ENCODE measurements at places on chromosomes 1 and 21.

GRCh38 chr21:41397471-41397891 is 28.6 kb upstream of the MX1 start:
- H3K36me3 ChIP-seq, result no peaks in the 10 kb centered on the region
- H3K27ac ChIP-seq, result peak overlapping the region; percentile 42
- H3K4me1 ChIP-seq, result peaks cover 10% of the 10 kb centered on the region
- no peaks in the 10 kb centered on the region for H3K27me3 ChIP-seq

DNA sequence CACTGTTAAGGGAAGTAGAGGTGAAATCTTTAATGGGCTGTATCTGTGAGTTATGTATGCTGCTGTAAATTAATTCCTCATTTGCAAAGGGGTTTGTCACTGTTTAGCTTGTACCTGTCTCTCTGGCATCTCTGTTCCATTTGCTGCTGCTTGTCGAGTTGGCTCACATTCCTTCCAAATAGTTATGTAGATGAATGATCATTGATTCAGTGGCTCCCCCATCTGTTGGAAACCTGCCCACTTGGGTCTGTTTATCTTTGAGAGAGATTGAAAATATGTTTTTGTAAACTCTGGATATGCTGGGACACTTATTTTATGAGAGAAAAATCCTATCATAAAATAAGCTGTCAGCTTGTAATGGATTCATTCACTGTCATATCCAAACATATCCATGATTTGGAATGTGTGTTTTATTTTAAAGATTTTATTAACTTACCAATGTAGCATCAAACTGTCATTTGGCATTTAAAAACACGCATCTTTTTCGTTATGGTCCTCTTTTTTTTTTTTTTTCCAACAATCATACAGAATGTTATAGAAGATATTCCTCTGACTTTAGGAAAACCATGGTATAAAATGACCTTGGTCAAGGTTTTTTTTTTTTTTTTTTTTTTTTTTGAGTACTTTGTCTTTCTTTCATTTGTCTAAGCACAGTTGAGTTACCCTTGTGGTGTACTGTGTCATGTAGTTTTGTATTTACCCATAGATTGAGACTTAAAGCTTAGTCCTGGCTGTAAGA is 3.5 kb downstream of the RYR2 start:
- H3K4me3 ChIP-seq, result no peak overlapping the region
- H3K27me3 ChIP-seq, result no peaks in the 10 kb centered on the region
- no peaks in the 10 kb centered on the region for H3K36me3 ChIP-seq
- no peak for DNase-seq

DNA sequence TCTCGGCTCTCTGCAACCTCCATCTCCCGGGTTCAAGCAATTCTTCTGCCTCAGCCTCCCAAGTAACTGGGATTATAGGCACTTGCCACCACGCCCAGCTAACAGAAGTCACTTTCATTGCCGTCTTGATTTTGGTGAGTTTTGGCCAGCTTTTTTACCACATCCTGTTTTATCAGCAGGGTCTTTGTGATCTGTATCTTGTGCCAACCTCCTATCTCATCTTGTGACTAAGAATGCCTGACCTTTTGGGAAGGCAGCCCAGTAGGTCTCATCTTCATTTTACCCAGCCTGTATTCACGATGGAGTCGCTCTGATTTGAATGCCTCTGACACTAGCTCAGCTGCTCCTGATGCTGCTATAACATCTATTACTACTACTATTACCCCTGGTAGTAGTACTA is 46.8 kb upstream of the BARHL2 start:
- no peak overlapping the region for H3K4me3 ChIP-seq
- no peaks in the 10 kb centered on the region for H3K27me3 ChIP-seq
- DNase-seq, result no peak
- H3K36me3 ChIP-seq, result no peaks in the 10 kb centered on the region
- H3K27ac ChIP-seq, result no peak overlapping the region

DNA sequence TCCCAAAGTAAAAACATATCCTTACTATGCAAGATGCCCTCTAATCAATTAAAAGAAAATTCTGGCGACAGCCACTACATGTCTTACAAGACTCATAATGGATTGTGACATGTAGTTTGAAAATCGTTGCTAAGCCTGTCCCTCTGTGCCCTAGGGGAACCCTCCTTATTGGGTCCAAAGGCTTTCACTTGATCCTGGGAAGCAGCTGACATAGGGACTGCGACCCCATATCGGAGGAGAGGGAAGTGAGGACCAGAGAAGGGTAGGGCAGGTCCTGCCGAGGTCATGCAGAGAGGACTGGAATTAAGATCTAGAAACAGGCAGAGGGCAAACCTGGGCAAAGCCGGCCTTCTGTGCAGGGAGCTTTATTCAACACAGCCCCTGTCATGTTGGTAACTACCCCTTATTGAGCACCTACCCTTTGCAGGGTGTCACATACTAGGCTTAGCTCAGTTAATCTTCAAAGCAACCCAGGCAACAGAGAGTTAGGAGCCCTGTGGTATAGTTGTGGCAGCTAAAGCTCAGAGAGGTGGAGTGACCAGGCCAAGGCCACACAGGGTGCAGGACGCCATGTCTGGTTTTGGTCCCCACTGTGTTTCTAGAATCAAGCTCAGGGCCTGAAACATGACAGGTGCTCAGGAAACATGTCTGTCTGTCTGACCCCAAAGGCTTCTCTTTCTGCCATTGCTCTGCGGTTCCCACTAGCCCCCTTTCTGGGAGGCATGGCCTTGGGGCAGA is 18.4 kb upstream of the IFNLR1 start:
- peaks cover 31% of the 10 kb centered on the region for H3K4me1 ChIP-seq
- DNase-seq, result no peak
- peaks cover 7% of the 10 kb centered on the region for H3K27me3 ChIP-seq

DNA sequence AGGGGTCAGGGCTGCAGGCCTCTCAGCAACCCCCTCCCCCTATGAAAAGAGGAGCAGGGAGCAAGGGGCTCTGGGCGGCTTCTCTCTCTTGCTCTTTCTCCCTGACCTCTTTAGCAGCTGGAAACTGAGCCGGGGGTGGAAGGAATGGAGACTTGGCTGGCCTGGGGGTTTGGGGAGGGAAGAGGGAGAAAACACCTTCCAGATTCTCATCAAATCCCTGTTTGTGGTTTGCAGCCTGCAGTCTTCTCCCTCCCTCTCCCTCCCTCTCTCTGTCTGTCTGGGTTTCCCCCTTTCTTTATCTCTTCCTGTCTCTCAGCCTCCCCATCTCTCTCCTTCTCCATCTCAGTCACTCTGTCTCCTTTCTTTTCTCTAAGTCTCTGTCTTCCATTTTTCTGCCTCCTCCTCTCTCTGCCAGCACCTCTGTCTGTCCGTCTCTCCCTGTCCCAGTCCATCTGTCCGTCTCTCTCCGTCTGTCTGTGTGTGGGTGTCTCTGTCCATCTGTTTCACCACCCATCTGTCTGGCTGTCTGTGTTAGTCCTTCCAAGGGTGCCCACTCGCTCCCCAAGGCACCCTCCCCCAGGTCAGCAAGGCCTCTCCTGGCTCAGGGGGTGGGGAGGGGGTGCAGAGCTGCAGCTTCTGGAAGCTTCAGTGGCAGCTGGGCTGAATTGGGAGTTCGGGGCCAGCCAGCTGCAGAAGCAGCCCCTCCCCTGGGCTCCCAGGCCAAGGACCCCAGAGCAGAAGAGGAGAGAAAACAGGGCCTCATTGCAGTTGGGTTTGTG is 6.2 kb downstream of the AHDC1 start:
- H3K4me3 ChIP-seq, result no peak overlapping the region
- no peaks in the 10 kb centered on the region for H3K36me3 ChIP-seq
- H3K4me1 ChIP-seq, result peaks cover 100% of the 10 kb centered on the region
- H3K27me3 ChIP-seq, result no peaks in the 10 kb centered on the region
- no peak for DNase-seq

DNA sequence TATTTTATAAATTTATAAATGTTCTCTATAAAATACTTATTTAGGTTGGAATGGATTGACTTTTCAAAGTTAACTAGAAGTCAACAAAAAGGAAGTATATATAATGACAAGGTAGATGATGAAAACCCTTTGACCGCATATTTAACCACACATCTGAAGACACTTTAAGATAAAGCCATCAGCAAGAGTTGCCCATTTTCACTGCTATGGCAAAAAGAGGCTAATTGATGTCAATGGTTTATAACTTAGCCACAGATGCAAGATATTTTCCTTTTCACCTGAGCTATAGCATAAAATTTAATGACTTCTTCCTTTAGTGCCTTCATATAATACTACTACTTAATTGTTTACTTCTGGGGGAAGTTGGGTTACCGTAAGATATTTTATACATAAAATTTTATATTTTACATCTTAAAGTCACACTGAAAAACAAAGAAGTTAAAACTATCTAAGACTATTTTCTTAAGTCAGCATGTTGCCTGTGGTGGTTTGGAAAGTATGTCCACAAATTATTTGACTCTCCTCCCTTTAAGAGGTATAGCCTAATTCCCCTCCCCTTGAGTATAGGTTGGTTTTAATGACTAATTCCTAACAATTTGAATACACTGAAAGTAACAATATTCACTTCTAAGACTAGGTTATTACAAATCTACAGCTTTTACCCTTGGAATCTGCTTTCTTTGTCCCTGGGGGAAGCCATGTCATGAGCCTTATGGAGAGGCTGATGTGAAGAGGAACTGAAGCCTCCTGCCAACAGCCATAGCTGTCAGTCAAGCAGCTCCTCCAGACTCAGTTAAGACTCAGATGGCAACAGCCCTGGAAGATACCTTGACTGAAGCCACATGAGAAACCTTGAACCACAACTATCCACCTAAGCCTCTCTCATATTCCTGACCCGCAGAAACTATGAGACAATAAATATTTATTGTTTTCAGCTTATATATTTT is 40.3 kb upstream of the LRRC8B start:
- no peaks in the 10 kb centered on the region for H3K4me1 ChIP-seq
- no peak overlapping the region for H3K4me3 ChIP-seq
- no peaks in the 10 kb centered on the region for H3K27me3 ChIP-seq
- DNase-seq, result no peak
- no peak overlapping the region for H3K27ac ChIP-seq
- H3K36me3 ChIP-seq, result no peaks in the 10 kb centered on the region

DNA sequence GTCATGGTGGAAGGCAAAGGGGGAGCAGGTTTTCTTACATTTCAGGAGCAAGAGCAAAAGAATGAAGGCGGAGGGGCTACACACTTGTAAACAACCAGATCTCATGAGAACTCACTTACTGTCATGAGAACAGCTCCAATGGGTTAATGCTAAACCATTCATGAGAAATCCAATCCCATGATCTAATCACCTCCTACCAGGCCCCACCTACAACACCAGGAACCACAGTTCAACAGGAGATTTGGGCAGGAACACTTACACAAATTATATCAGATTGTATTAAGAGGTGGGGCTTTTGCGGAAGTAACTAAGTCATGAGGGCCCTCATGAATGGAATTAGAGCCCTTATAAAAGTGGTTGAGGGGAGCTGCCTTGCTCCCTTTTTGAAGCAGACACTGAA is 48.9 kb upstream of the SAMSN1 start:
- H3K4me1 ChIP-seq, result peaks cover 24% of the 10 kb centered on the region
- H3K27ac ChIP-seq, result no peak overlapping the region
- no peak for DNase-seq

GRCh38 chr1:91877574-91878208 is 8.3 kb downstream of the TGFBR3 start:
- no peak overlapping the region for H3K27ac ChIP-seq
- H3K27me3 ChIP-seq, result no peaks in the 10 kb centered on the region
- no peak overlapping the region for H3K4me3 ChIP-seq

GRCh38 chr1:2194319-2194897 is at the start of gene FAAP20:
FAAP20 (minus strand) TSS chr1:2194772; CDS start chr1:2194749, 23 bp downstream.
- H3K27ac ChIP-seq, result peak within 1 kb of the TSS; percentile 82
- no peaks in the 10 kb centered on the region for H3K27me3 ChIP-seq
- peaks cover 45% of the 10 kb centered on the region for H3K4me1 ChIP-seq

Data from esophagus squamous epithelium (tissue), 5 donors.